ENCODE measurements at places on chromosomes 3 and 15. TPM values are rescaled to one million over a fixed set of nuclear protein-coding genes. Genes with fewer than 3 reads are reported as not detected.

The ELL3 gene
- 5.6 TPM for total RNA-seq

The THRB gene
- total RNA-seq = 129 TPM

The ECE2 gene
- 17.3 TPM for total RNA-seq

The SMCO1 gene
- not detected for total RNA-seq

The PAQR5 gene
- total RNA-seq = 3.0 TPM

- DNase-seq = peak; percentile 35
Observed at GRCh38 chr3:186107215-186108105, 1.4 kb downstream of the ETV5 start.

GRCh38 chr3:187839422-187839821 lies 94.2 kb upstream of the BCL6 start:
- no peak for DNase-seq

- no peak for DNase-seq
Observed at GRCh38 chr15:48936666-48937065, 27.1 kb downstream of the SHC4 start.

DNA sequence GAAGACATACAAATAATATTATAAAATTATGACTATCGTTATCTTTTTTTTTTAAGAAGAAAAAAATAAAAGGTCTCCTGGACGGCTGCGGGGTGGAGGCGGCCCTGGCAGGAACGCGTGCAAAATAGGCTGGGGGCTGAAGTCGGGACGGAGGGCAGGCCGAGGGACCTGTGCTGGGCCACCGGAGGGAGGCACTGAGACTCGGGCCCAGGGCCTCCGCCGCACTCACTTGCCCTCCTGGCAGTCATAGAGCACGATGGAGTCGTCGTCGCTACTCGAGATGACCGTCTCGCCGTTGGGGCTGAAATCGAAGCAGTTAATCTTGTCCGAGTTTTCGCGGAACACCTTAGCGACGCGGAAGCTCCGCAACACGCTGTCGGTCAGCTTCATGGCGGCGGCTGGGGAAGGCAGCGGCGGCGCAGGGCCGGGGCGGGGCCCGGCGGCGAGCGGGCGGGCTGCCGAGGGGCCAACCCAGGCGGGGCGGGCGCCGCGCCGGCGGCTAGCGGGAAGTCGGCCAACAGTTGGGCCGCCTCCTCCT lies 408 bp downstream of the WDR82 start:
- peak; percentile 69 for DNase-seq

- no peak for DNase-seq
Observed at GRCh38 chr3:15905041-15905440, 107.3 kb upstream of the ANKRD28 start.

- no peak for DNase-seq
Observed at GRCh38 chr3:58529516-58530353, 7.3 kb downstream of the ACOX2 start.

GRCh38 chr3:23106666-23107065 lies 96.5 kb upstream of the UBE2E2 start:
- DNase-seq = no peak

- no peak for DNase-seq
Observed at GRCh38 chr3:185306847-185307246, 53.0 kb upstream of the EHHADH start.

- DNase-seq = no peak
Observed at GRCh38 chr15:58434334-58434875, 2.6 kb downstream of the LIPC start.

DNA sequence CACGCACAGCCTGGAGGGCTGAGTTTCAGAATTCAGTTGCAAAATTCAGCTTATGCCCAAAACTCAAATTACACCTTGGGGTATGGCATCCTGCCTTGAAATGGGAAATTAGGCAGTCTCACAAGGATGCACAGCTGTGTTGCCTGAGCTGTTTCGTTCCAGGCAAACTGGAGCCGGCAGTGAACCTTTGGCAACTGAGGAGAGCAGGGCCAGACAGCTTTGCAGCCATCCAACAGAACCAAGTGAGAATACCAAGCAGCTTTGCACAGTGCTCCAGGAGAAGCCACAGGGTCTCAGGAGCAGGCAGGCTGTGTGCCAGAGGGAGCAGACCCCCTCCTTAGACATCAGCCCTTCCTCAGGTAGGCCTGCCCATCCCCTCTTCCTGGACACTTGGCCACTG lies 32.5 kb upstream of the BFSP2 start:
- DNase-seq = no peak

DNA sequence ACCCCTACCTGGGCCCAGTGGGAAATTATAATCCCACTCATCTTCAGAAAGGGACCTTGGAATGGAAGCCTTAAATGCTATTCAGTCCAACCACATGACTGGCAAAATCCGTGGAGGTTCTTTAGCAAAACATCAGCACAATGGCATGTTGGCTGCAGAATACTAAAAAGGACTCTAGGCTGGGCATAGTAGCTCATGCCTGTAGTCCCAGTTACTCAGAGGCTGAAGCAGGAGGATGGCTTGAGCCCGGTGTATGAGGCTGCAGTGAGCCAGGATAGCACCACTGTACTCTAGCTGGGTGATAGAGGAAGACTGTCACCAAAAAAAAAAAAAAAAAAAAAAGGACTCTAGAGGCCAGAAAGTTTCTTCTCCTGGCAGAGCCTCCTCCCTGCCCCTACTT lies 60.6 kb upstream of the RYK start:
- no peak for DNase-seq

DNA sequence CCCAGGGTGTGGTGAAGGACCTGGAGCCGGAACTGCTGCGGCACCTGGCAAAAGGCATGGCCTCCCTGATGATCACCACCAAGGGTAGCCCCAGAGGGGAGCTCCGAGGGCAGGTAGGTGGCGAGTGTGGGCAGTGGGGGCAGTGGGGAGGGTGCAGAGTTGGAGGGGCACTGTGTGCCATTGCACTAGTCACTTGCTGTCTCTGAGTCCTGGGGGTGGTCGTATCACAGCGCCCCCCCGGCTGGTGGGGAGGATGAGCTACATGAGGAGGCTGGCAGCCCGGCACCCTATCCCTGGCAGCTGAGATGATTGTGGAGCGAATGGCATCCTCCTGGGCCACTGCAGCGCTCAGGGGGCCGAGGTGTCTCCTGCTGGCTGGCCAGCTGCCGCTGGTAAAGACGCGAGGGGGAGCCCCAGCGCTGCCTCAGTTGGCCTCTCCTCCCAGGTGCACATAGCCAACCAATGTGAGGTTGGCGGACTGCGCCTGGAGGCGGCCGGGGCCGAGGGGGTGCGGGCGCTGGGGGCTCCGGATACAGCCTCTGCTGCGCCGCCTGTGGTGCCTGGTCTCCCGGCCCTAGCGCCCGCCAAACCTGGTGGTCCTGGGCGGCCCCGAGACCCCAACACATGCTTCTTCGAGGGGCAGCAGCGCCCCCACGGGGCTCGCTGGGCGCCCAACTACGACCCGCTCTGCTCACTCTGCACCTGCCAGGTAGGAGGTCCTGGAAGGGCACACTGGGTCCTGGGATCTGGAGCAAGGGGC lies 6.4 kb downstream of the CHRD start:
- DNase-seq = no peak

GRCh38 chr15:94230431-94230882 lies 904 bp upstream of the MCTP2 start:
- no peak for DNase-seq

Measured in dorsolateral prefrontal cortex (tissue), 122 donors.